ENCODE measurements at places on chromosomes 3 and 15. TPM values are rescaled to one million over a fixed set of nuclear protein-coding genes. Genes with fewer than 3 reads are reported as not detected.

Gene C3orf49
- not detected for total RNA-seq

Gene NRROS
- 5.5 TPM for total RNA-seq

Gene TTLL13
- 0.51 TPM for total RNA-seq

GRCh38 chr15:90161950-90162361 is 39.2 kb upstream of the SEMA4B start:
- no peak for DNase-seq

DNA sequence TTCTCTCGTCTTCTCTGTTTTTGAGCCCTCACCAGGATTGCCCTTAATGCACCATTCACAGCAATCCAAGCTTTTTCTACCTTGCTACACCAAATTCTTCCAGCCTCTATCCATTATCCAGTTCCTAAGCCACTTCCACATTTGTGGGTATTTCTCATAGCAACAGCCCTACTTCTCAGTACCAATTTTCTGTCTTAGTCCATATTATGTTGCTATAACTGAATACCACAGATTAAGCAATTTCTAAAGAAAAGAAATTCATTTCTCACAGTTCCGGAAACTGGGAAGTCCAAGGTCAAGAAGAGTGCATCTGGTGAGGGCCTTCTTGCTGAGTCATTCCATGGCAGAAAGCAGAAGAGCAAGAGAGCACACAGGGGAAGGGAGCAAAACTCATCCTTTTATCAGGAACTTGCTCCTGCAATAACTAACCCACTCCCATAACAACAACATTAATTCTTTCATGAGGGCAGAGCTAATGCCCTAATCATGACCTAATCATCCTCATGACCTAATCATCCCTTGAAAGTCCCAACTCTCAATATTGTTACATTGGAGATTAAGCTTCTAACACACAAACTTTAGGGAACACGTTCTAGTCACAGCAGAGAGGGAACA is 9.7 kb upstream of the EIF1B start:
- DNase-seq: no peak

Data from prostate gland (tissue), 2 donors.